ENCODE measurements at places on chromosomes 7 and 10.

- H3K4me3 ChIP-seq: no peak overlapping the region
- H3K4me1 ChIP-seq: no peaks in the 10 kb centered on the region
- peak; percentile 19 for DNase-seq
- no peaks in the 10 kb centered on the region for H3K36me3 ChIP-seq
- H3K27ac ChIP-seq: no peak overlapping the region
Measured at GRCh38 chr10:100327007-100327717, 2.9 kb downstream of the PKD2L1 start.

- peak overlapping the region; percentile 62 for H3K27ac ChIP-seq
- DNase-seq: peak; percentile 51
- no peaks in the 10 kb centered on the region for H3K27me3 ChIP-seq
- peak overlapping the region; percentile 46 for H3K4me3 ChIP-seq
- peaks cover 55% of the 10 kb centered on the region for H3K4me1 ChIP-seq
Measured at GRCh38 chr10:6069081-6069931, 7.1 kb upstream of the IL2RA start.

DNA sequence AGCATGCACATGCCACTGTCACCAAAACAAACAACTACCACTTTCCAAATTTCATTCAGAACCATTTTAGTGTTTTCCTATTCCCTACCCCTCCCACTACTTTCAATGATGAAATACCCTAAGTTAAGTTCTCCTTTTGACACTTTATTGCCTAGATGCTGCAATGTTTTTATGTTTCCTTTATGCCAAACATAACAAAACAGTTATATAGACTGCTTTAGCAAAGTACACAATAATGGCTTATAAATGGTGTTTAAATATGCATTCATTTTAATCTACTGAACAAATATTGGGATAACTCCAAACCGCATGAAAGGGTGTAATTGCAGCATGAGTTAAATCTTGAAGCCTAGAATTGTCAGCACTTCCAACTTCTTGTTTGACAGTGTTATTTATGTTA lies 69.2 kb downstream of the PHYHIPL start:
- no peak overlapping the region for H3K4me3 ChIP-seq
- H3K27ac ChIP-seq: no peak overlapping the region

- DNase-seq: no peak
- no peak overlapping the region for H3K27ac ChIP-seq
- H3K36me3 ChIP-seq: no peaks in the 10 kb centered on the region
Measured at GRCh38 chr10:99661377-99661763, 2.1 kb downstream of the ENTPD7 start.

- H3K27ac ChIP-seq: no peak overlapping the region
- no peaks in the 10 kb centered on the region for H3K27me3 ChIP-seq
- H3K36me3 ChIP-seq: no peaks in the 10 kb centered on the region
- H3K4me1 ChIP-seq: no peaks in the 10 kb centered on the region
- DNase-seq: no peak
- H3K4me3 ChIP-seq: no peak overlapping the region
Measured at GRCh38 chr7:23941551-23941950, 231.5 kb downstream of the STK31 start.

GRCh38 chr10:83176901-83177300 lies 962.4 kb upstream of the GHITM start:
- no peak for DNase-seq
- H3K4me3 ChIP-seq: no peak overlapping the region
- no peaks in the 10 kb centered on the region for H3K27me3 ChIP-seq
- H3K27ac ChIP-seq: no peak overlapping the region
- H3K4me1 ChIP-seq: no peaks in the 10 kb centered on the region
- H3K36me3 ChIP-seq: no peaks in the 10 kb centered on the region

DNA sequence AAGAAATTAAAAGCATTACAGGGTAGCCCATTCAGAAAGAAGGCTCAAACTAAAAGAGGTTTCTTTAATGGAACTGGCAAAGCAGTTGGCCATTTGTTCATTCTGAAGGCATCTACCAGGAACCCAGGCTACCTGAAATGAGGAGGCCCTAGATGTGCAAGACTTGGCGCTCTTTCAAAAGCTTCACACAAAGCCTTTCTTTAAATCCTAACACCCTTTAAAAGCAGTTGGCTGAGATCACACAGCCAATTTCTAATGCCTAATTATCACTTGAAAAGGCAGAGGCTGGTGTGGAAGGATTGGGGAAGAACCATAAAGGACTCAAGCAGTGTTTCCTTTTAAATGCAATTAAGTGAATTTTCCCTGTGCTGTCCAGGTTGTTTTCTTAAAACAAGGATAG lies 23.2 kb downstream of the PPP1R17 start:
- H3K4me1 ChIP-seq: no peaks in the 10 kb centered on the region
- DNase-seq: no peak
- H3K36me3 ChIP-seq: no peaks in the 10 kb centered on the region
- no peak overlapping the region for H3K27ac ChIP-seq

- H3K4me3 ChIP-seq: no peak overlapping the region
- no peak overlapping the region for H3K27ac ChIP-seq
- no peaks in the 10 kb centered on the region for H3K4me1 ChIP-seq
- no peak for DNase-seq
Measured at GRCh38 chr10:18377898-18378297, 237.7 kb downstream of the CACNB2 start.

DNA sequence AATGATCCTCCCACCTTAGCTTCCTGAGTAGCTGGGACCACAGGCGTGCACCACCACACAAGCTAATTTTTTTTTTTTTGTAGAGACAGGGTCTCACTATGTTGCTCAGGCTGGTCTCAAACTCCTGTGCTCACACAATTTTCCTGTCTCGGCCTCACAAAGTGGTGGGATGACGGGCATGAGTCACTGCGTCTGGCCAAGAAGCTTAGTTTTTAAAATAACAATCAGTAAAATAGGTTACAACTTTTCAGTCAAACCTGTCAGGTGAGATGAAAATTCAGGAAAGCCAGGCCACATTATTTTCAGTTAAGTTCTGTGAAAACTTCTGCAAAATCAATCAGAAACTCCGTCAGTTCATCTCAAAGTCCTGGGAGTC lies 55.4 kb downstream of the FAM241B start:
- no peak for DNase-seq
- H3K36me3 ChIP-seq: no peaks in the 10 kb centered on the region
- no peak overlapping the region for H3K4me3 ChIP-seq
- H3K27me3 ChIP-seq: no peaks in the 10 kb centered on the region
- H3K4me1 ChIP-seq: no peaks in the 10 kb centered on the region
- H3K27ac ChIP-seq: no peak overlapping the region

GRCh38 chr10:129097776-129098330 lies 369.2 kb upstream of the MGMT start:
- no peaks in the 10 kb centered on the region for H3K36me3 ChIP-seq
- H3K27ac ChIP-seq: no peak overlapping the region
- no peaks in the 10 kb centered on the region for H3K4me1 ChIP-seq

DNA sequence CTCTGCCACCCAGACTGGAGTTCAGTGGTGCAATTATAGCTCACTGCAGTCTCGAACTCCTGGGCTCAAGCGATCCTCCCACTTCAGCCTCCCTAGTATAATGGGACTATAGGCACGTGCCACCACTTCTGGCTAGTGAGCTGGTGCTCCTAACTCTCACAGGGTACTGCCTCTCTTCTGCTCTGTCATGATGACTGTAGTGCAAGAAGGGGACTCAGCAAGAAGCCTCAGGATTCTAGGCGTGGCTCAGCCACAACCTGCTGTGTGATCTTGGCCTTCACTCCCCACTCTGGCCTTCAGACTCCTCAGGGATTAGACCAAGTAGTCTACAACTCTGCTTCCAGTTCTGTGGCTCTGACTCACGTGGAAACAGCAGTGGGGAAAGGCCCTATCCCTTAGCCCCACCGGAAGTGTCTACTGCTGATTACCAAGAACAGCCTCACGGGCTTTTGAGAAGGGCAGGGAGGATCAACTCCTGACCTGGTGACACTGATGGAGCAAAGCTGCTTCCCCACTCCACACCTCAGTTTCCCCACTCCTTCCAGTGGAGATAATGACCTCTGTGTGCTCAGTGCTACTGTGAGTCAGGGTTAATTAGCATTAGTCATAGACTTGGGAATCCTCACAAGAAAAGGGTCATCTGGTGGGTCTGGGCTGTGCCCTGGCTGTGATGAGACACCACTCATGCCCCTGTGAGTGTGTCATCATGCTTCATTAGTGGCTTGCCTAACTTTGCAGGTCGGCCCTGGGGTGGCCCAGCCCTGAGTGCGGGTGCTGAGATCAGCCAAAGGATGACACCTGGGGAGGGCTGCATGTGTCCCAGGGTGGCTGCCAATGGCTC lies 41.1 kb downstream of the ZC3HC1 start:
- no peaks in the 10 kb centered on the region for H3K27me3 ChIP-seq
- no peaks in the 10 kb centered on the region for H3K4me1 ChIP-seq
- no peak overlapping the region for H3K27ac ChIP-seq
- DNase-seq: no peak

DNA sequence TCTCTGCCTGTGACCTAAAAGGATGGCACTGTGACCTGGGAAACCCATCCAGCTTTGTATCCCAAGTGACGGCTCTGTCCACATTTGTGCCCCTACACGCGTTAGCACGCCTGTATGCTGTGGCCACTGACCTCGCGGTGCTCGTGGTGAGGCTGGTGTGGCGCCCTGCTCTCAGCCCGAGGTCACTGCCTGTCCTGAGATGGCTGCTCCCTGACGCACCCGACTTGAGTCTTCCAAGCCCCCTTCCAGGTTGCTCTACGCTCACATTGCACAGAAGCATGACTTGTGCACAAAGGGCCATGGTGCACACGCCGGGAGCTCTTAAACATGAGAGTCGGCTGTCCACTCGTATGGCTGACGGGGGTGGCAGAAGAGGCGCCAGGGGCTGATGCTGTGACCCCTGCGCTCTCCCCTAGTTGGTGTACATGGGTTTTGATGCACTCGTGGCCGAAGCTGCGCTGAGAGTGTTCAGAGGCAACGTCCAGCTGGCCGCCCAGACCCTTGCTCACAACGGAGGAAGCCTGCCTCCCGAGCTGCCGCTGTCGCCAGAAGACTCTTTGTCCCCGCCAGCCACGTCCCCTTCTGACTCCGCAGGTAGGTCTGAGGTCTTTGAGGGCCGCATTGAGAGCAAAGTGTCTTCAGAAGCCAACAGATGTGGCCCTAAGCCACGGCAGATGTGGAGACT lies 33.5 kb downstream of the WDR86 start:
- H3K27me3 ChIP-seq: no peaks in the 10 kb centered on the region
- no peak overlapping the region for H3K27ac ChIP-seq
- no peak for DNase-seq

- no peaks in the 10 kb centered on the region for H3K27me3 ChIP-seq
- no peak overlapping the region for H3K27ac ChIP-seq
- H3K36me3 ChIP-seq: no peaks in the 10 kb centered on the region
- no peak for DNase-seq
- H3K4me3 ChIP-seq: no peak overlapping the region
- no peaks in the 10 kb centered on the region for H3K4me1 ChIP-seq
Measured at GRCh38 chr10:92413011-92413410, 122.0 kb downstream of the MARCHF5 start.

DNA sequence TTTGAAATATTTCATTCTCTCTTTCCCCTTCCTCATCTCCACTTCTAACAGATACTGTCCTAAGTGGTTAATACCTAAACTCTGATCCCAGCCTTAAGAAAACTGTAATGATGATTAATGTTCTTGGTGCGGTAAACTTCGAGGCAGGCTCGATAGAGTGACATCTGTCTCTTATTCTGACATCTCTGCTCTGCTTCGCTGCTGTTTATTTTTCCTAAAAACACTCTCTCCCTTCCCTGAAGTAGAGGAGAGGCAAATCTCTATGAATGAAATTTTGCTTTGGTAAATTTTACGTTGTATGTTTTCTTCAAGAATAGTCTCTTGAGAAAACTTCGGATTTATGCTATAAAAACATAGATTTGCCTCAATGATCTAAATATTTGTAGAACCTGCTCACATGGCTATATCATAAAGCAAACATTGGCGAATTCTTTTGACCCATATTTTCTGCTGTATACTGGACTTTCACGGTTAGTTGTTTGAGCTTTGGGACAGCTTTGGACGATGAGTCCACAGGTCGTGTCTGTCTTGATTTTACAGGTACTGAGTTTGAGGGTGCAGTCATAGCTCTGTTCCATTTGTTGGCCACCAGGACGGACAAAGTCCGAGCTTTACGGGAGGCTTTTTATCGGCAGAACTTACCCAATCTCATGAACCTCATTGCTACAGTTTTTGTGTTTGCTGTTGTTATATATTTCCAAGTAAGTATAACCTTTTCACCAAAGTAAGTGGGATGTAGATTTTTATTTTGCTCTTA lies 27.1 kb downstream of the SEC61A2 start:
- no peak for DNase-seq
- no peaks in the 10 kb centered on the region for H3K4me1 ChIP-seq
- H3K27me3 ChIP-seq: no peaks in the 10 kb centered on the region
- peaks cover 3% of the 10 kb centered on the region for H3K36me3 ChIP-seq
- no peak overlapping the region for H3K27ac ChIP-seq

DNA sequence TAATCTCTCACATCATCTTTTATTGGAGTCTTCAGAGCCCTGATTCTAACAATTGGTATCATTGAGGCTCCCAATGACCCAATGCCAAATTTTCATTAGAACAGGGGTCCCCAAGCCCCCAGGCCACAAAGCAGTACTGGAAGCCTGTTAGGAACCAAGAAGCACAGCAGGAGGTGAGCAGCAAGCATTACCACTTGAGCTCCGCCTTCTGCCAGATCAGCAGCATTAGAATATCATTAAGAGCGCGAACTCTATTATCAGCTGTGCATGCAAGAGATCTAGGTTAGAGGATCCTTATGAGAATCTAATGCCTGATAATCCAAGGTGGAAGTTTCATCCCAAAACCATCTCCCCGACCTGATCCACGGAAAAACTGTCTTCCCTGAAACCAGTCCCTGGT lies 23.1 kb downstream of the KIF5B start:
- H3K4me3 ChIP-seq: no peak overlapping the region
- no peak overlapping the region for H3K27ac ChIP-seq
- no peaks in the 10 kb centered on the region for H3K4me1 ChIP-seq
- H3K27me3 ChIP-seq: no peaks in the 10 kb centered on the region

GRCh38 chr10:133613699-133614098 lies 12.9 kb downstream of the FRG2B start:
- no peaks in the 10 kb centered on the region for H3K36me3 ChIP-seq
- no peak for DNase-seq
- no peak overlapping the region for H3K4me3 ChIP-seq
- H3K27ac ChIP-seq: no peak overlapping the region
